ENCODE measurements at places on chromosomes 16 and 17.
A peak's percentile ranks its signal among the peaks of the same experiment; 100 is the strongest.

DNA sequence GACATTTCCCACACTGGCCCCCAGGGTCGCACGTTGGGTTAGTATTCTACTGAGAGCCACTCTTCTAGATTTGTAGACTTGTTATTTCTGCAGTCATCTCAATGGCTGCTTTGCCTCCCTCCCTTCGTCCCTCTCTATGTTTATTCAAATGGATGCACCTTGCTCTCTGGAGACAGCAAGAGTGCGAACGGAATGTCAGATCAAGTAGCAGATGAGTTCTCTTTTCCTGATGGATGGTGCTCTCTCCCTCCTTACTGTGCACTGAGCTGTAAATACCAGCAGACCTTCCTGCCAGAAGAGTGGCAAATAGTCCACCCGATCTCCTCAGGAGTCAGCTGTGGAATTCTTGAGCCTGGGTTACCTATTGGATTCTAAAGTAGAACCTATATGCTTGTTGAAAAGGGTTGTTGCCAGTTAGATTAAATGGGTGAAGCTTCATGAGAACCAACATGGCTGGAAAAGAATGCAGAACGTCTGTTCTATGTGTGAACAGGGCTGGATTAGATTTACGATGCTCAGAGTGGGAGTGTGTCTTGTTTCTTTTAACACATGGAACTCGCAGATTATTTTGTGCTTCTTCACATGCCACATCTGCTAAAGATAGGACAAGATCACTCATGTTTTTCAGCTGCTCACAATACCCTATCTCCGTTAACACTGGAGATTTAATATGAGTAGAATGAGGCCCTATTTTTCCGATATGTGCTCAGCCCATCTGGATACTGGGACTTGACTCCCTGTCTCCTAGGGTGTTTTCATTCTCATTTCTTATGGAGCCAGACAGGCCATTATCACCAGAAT is 6.1 kb downstream of the GNAO1 start:
- no peak for DNase-seq

DNA sequence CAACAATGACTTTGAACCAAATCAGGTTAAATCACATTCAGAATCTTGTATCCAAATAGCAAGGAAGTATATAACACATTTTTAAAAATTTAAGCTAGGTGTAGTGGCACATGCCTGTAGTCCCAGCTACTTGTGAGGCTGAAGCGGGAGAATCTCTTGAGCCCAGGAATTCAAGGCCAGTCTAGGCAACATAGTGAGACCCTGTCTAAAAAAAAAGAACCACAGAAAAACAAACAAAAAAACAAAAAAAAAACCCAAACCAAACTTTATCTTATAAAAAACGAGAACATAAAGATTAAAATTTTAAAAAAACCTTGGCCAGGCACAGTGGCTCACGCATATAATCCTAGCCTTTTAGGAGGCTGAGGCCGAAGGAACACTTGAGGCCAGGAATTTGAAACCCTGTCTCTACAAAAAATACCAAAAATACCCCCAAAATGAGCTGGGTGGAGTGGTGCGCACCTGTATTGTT is 11.6 kb downstream of the SUPT4H1 start:
- DNase-seq = no peak

DNA sequence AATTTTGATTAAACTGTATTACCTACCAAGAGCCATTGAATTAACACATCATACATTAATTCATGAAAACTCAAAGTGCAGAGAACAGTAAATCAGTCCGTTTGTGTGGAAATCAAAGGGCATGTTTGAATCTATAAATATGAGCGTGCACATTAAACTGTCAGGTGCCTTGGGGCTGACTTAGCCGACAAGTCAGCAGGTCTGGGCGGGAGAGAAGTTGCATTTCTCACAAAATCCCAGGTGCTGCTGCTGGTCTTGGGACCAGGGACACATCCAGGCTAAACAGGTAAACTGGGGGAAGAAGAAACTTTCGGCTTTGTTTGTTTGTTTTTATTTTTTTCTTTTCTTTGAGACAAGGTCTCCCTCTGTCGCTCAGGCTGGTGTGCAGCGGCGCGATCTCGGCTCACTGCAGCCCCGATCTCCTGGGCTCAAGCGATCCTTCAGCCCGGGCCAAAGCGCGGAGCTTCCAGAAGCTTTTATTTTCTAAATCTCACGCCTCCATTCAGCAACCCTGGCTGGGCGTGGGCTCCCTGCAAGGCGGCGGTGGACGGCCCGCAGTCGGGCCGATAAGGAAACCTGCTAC is 213.9 kb downstream of the MRTFB start:
- DNase-seq = peak; percentile 42

- DNase-seq = no peak
Measured at GRCh38 chr17:46001390-46002310, 2.6 kb downstream of the STH start.

- peak; percentile 97 for DNase-seq
Measured at GRCh38 chr16:30437511-30438046, 7.7 kb upstream of the DCTPP1 start.

DNA sequence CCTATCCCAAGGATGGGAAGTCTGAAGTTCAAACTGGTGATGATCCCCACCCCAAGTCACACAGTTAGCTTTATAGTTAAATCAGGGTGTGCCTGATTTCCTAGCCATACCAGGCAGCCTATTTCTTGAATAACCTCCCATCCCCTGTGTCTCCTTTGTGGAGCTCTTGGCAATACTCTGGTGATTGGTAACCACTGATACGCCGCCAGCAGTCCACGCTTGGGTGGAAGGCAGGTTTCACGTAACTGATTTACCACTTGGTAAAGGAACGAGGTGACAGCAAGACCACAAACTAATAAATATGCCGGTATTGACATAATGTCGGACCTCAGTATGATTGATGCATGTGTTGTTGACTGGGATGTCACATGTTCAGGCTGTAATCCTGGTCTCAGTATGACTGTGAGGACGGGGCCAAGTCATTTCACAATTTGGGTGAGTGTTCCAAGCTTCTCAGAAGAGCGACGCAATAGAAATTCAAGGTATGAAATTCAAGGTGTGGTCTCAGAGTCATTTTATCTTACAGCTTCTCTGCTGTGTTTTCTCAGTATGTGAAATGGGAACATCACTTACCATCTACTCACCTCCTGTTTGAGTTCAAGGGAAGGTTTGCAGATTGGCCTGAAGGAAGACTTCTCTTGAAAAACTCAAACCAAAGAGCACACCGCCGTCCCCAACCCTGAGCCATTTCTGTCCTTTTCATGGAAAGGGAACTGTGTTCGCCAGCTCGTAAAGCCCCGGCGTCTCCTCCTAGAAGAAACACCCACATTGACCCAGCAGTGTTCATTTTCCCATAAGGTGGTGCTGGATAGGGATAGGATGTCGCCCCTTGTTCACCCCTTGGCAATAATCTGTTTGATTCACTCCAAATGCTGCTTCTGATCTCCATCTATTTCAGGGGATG is 678.9 kb downstream of the WWOX start:
- no peak for DNase-seq

- DNase-seq = no peak
Measured at GRCh38 chr16:10552281-10552680, 28.1 kb downstream of the EMP2 start.

GRCh38 chr17:63911657-63912100 is 621 bp upstream of the CSHL1 start:
- DNase-seq = no peak

DNA sequence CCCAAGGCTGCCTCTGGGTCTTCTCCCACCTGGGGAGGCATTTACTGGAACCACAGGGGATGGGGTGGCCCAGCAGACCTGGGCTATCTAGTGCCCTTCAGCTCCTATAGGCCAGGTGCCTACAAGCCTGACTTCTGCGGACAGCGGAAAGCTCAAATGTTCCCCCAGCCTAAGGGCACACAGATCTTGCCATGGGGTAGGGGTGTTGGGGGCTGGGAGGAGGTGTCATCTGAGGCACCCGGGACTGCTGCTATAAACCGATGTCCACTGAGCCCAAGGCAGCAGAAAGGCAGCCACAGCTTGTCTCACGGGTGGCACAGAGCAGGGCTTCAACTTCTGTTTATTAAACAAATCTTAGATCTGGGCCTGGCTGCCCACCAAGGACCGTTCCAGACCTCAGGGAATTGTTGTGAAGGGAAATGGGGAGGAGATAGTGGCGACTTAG is 3.6 kb downstream of the MYO1C start:
- DNase-seq = no peak

DNA sequence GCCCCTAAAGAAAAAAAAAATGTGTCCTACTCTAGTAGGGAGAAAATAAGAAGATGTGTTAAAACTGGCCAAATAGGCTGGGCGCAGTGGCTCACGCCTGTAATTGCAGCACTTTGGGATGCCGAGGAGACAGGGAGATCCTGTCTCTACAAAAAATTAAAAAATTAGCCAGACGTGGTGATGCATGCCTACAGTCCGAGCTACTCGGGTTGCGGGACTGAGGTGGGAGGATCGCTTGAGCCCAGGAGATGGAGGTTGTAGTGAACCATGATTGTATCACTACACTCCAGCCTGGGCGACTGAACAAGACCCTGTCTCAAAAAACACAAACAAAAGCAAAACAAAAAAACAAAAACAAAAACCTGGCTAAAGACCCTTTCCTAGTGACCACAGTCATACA is 15.9 kb downstream of the ZFHX3 start:
- no peak for DNase-seq

DNA sequence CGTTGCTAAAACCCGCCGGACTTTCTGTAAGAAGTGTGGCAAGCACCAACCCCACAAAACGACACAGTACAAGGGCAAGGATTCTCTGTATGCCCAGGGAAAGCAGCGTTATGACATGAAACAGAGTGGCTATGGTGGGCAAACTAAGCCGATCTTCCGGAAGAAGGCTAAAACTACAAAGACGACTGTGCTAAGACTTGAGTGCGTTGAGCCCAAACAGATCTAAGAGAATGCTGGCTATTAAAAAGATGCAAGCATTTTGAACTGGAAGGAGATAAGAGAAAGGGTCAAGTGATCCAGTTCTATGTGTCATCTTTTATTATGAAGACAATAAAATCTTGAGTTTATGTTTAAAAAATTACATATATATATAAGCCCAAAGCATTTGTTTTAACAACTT is 20.3 kb downstream of the HELZ start:
- DNase-seq = no peak

GRCh38 chr16:65576631-65577030 is 454.8 kb upstream of the CDH11 start:
- DNase-seq = no peak

- no peak for DNase-seq
Measured at GRCh38 chr17:5181509-5182305, 10.0 kb downstream of the ZNF594 start.

GRCh38 chr16:56998352-56998751 is 9.0 kb downstream of the NLRC5 start:
- no peak for DNase-seq

- DNase-seq = no peak
Measured at GRCh38 chr17:19464031-19465026, 53.3 kb downstream of the RNF112 start.

DNA sequence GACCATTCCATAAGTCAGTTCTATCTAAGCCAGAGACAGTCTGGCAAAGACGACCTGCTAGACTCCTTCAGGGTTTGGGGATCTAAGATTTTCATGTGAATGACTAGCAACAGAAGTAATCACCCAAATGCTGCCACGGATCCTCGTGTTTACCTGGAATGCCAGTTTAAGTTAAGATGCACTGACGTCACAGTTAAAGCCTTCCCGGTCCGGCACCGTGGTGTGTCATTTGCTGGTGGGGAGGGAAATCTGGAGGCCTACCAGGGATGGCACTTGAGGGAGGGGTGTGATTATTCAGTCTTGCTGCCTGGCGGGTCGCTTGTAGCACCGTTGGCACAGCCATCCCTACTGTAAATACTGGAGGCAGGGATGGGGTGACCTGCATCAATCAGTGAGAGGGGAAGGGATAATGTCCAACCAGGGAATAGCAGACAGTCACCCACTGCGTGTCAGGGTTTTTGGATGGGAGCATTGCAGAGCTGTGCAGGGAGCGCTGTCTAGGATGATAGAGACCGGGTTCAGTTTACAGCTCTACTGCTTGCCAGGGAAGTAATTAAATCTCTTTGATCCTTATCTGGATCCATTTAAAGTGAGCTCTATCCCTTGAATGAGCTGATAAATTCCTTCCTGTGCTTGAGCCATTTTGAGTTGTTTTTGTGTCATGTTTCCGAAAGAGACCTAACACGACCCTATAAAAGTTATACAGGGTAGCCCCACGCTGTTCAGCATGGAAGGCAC is 764.7 kb upstream of the EEF2KMT start:
- DNase-seq = no peak

GRCh38 chr17:41793784-41794539 is 7.5 kb upstream of the JUP start:
- DNase-seq = no peak

DNA sequence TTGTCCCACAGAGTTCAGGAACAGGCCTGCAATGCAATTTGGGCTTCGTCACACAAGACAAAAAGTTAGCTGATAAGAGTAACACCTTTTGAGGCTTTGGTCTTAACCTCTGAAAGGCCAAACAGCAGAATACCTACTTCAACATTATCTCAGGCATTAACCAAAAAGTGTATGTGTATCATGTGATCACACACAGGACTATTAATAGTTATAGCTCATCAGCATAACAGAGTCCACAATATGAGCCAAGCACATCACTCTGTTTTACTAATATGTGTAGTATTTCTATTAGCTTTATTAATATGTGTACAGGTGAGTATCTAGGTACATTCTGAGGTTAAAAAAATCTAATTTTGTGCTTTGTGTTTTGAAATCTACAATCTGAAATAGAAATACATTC is 30.8 kb downstream of the MYO1D start:
- DNase-seq = no peak

DNA sequence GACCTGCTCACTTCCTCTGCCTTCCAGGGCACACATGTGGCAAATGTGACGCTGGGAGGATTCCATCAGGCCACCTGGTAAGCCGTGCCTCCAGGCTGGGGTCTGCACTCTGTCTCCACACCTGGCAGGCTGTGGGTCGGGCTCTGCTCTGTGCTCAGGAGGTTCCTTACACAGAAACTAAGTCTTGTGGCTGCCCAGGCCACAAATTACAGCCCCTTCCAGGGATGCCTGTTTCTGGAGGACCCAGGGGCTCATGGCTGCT is 58.2 kb downstream of the RMI2 start:
- no peak for DNase-seq

- no peak for DNase-seq
Measured at GRCh38 chr17:76467366-76467765, at the start of gene AANAT. AANAT (plus strand) TSS chr17:76467603; CDS start chr17:76468747, 1,144 bp downstream.

DNA sequence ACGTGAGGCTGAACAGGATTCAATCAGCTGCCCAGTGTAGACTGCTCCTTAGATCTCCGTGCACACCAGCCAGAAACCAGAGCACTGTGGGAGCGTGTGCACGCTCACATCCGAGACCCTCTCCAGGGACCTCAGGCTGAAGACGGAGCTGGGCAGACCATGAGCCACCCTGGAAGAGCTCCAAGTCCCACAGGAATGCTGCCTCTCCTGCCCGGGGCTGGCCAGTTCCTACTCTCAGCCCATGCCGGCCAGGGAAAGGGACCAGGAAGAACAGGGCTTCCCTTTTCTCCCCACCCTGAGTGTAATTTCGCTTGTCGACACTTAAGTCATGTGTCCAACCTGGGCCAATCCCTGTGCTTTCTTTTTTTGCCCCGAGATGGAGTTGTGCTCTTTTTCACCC is 6.9 kb downstream of the ALYREF start:
- DNase-seq = no peak
